ENCODE measurements at places on chromosomes 12 and 14.
A peak's percentile ranks its signal among the peaks of the same experiment; 100 is the strongest.

DNA sequence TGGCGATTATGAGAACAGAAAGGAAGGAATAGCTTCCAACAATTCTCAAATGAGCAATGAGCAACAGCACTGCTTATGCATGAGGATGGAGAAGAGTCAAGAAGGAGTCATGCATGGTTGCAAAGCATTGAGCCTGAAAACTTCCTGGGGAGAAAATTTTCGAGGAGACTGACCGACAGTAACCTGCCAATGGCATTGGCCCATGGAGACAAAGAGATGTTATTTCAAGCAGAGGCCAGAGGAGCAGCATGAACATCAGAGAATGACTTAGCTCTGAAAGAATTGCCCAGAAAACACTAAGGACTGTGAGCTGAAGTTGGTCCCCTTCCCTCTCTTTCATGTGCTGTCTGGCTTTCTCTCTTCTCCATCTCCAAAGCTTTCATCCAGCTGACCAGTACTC lies 343.4 kb downstream of the ADAMTS20 start:
- DNase-seq = no peak

DNA sequence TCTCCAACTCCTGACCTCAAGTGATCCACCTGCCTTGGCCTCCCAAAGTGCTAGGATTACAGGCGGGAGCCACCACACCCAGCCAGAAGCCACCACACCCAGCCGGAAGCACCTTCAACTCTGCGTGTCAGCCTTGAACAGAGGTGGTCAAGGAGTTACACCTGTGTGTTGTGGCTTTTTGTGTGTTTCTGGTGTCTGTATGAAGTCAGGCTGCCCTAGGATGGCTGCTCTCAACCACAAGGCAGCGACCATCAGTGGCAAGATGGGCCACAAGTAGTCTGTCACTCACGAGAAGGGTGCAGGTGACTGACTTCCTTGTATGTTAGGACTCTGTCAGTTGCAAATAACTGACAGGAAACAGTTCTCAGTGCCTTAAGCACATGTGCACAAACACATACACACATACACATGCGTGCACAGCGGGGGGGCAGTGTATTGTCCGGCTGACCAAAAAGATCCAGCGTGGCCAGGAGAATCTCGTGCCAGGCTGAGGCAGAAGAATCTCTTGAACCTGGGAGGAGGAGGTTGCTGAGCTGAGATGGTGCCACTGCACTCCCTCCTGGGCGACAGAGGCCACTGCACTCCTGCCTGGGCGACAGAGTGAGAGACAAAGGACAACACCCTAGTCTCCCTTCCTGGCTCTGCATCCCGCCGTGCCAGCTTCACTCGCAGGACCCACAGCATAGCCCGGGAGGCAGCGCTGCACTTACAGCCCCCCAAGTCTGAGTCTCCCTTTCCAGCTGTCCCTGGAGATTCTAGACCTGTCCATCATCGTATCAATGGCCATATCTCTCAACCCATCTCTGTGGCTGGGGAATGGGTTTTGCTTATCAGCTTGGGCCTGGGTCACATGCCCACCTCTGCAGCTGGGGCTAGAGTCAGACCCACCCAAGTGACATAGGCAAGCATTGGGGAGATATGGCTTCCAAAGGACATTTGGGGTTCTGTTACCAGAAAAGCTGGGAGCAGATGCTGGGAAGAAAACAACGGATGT lies 13.7 kb downstream of the P2RX4 start:
- DNase-seq = no peak

DNA sequence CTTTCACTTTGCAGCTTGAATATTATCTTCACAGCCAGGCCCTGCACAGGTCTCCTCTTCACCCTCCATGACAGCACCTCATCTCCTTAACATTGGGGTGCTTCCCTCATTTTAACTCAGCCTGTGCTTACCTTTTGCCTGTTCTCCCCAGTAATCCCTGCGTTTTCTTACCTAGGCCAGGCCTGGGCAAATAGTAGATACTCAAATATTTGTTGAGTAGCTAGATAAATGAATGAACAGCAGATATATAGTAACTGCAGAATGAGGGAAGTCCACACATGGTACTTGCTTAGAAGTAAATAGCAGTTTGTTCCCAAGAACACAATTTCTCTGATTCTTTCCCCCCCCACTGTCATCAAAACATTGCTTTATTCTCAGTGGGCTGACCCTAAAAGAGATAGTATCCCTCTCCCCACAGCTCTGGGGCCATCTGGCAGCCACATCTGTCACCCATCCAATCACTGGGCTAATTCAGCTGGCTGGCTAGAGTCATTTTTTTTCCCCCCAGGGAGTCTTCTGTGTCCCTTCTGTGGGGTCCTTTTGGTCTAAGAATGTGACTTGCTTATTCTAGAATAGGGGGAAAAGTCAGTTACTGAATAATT lies 43.2 kb downstream of the APPL2 start:
- DNase-seq = peak; percentile 52

DNA sequence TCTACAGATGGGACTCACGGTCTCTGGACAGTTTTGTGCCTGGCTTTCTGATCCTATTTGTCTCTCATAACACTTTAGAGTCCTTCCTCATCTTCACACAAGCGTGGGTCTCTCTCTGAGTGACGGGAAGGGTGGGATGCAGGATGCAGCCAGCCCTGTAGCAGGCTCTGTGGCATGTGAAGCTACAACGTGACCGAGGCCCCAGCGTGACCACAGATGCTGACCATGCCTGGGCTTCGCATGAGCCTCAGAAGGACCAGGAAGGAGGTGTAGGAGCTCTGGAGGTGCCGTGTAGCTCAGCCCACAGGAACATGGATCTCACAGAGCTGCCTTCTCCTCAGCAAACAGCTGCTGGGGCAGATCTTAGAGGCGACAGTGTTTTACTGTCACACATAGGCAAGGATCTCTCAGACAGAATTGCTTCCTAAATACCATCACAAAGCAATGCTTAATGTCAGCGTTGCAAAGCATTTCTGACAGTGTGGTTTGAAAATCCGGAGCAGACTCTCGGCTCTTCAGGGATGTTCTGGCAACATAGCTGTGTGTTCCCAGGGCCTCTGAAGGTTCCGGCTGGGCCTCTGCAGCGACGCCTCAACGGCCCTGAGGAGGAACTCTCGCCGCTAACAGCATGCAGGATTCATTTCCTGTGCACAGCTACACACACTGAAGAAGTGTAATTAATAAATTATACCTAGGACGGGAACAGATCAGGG lies 21.9 kb downstream of the ANKLE2 start:
- no peak for DNase-seq

DNA sequence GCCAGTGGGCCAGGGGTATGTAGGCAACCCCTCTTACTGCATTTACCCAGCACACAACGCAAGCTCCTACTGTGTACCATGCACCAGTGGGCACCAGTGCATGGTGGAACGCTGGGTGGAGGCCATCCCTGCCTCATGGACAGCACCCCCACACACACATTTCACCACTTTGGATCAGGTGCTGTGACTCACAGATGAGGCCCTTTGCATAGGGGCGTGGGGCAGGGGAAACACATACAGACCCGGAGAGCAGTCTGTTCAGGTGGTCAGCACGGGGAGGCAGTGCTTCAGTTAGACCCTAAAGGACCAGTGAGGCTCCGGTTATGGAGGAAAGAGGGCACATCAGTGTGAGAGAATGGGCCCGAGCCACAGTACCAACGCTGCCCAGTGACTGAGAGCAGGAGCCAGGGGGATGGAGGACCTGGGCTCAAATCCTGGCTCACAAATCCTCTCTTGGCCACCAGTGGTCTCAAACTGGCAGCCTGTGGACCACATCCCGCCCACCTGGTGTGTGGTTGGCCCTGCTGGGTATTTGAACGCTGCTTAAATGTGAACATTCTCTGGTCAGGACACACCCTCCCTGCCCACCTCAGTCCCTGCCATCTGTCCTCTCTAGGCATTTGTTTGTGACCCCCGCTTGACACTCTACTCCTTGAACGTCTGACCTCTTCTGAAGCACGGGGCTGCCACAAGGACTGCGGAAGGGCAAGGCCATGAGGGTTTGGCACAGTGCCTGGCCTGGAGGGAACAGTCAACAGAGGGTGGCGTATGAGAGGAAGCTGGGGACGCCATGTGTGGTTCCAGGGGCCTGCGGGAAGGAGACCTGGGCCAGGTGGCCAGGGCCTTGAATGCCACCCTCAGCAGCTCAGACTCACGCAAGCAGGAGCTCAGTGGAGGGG lies 46.7 kb downstream of the FAM222A start:
- no peak for DNase-seq
